H4 (cell line): ENCODE measurements at places on chromosomes 16 and 17. TPM values are rescaled to one million over a fixed set of nuclear protein-coding genes. Genes with fewer than 3 reads are reported as not detected.

SDR42E2 gene
- total RNA-seq = not detected in 2 replicates

ITGA3 gene
- total RNA-seq = 106 and 129 TPM in 2 replicates

KRT33B gene
- not detected in 2 replicates for total RNA-seq

KRTAP2-1 gene
- not detected in 2 replicates for total RNA-seq

SLC12A3 gene
- total RNA-seq = not detected in 2 replicates

DPEP3 gene
- not detected in 2 replicates for total RNA-seq

PTX4 gene
- total RNA-seq = not detected in 2 replicates

DNA sequence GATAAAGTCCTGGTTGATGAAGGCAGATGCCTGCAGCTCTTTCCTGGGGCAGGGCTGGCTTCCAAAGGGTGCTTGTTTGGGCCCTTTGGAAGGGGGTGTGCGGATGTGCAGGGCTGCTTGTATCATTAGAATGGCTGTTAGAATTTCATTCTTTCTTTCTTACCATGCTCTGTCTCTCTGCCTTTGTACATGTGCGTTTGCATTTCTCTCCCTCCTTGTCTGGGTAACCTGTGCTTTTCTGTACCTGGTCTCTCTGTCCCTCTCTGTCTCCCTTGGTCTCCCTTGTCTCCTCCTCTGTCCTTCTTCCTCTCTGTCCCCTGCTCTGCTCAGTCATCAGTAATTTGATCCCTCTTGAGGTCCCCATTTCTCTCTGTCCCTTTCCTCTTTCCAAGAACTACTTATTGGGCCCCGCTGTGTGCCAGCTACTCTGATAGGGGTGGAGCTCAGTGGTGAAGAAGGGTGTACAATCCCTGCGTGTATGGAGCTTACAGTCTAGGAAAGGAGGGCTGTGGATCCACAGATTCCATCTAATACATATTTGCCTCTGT lies 69.3 kb downstream of the PLCG2 start:
- no peak for DNase-seq

GRCh38 chr17:75844530-75845057 lies 390 bp upstream of the UNC13D start:
- DNase-seq = peak; percentile 71

DNA sequence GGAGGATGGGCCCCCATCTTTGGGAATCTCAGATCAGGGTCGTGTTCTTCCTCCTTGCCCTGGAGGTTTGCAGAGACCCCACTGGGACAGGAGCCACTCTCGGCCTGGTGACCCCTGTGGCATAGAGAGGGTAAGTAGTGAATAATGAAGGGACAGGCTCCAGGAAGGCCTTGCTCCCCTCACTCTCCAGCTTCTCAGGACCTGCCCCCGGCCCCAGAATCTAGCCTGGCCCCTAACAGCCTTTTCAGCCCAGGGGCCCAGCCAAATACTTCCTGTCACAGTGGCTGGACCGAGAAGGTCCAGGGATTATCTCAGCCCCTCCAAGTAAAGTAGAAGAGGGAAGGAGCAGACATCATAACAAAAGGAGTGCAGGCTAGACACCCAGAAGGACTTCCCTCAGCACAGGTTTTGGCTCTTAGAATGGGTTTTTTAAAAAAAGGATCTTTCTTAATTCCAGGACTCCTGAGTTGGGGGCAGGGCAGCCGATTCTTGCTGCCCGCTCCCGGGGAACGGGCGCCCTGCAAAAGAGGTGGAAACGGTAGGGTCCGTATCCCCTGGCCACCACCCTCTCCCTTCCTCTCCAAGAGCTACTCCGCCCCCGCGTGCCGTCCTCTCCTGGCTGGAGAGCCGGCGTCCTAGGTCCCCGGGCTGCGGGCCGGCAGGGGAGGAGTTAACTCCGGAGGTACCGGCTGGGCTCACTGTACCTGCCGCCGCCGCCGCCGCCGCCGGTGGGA lies 559 bp upstream of the NXPH3 start:
- no peak for DNase-seq

- no peak for DNase-seq
Measured at GRCh38 chr16:10752843-10753523, 9.3 kb downstream of the NUBP1 start.

DNA sequence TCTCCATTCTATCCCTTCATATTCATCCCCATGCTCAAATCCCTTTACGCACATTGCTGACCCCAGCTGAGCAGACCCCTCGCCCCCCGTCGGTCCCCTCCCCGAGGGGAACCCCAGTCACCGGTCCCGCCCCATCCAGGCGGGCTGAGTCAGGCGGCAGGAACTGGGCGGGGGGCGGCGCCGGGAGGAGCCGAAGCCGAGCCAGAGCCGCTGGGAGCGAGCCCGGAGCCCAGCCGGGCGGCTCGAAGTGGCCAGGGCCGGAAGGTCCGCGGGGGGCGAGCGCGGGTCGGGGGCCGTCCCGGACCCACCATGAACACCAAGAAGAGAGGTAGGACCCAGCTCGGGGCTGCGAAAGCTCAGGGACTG lies 8.6 kb downstream of the RIPOR1 start:
- no peak for DNase-seq

DNA sequence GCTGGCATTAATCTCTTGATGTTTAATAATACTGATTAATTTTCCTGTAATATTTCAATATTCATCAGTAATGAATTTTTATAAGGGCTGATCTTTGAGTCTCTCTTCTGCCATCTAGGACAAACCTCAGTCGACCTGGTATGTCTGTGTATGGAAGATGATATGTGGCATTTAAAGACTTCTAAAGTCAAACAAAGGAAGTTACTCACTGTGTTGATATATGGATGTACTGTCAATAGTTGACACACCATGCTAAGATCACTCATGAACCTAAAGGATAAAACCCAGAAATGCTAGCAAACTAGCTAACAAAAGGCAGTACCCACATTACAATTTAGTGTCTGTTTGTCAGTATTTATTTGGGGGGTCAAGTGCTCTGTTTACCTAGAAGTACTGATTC lies 380.7 kb upstream of the GOT2 start:
- DNase-seq = no peak
